ENCODE measurements at places on chromosomes 3 and 15.

- no peak for DNase-seq
Observed at GRCh38 chr3:14822134-14822533, 3.4 kb downstream of the FGD5 start.

DNA sequence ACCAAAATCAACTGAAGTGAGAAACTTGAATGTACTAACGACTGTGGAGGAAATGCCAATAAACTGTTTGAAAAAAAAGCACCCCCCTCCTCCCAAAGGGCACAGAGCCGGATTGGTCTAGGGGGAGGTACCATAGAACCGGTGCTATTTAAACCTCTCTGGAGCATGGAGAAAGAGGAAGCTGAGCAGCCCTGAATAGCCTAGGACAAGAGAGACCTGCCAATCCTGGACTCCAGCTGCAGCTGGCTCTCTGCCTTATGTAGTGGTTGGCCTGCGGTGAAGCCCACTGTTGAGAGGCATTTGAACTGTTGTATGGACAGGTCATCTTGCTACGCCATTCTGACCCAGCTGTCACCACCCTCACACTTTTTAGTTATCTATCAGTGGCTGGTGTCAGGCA is 1.5 kb upstream of the SH3GL3 start:
- DNase-seq: no peak

GRCh38 chr3:127637546-127637945 is 8.6 kb downstream of the PODXL2 start:
- DNase-seq: no peak

GRCh38 chr15:43268111-43269105 is 1.7 kb upstream of the TGM5 start:
- no peak for DNase-seq

DNA sequence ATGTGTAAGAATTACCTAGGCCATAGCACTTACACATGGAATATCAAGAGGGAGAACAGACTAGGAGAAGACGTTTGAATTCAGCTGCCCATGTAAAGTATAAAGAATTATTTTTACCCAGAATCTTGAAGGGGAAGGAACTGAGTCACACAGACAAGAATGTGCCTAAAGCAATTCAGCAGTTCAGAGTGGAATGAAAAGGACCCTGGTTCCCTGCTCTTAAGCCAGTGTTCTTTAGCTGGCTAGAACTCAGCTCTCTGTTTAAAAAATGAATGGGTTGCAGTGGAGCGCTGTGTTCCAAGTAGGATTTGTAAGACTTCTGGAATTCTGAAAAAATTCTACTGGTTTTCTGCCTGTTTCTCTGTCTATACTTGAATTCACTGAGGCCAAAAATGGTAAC is 440.2 kb downstream of the LPP start:
- no peak for DNase-seq

DNA sequence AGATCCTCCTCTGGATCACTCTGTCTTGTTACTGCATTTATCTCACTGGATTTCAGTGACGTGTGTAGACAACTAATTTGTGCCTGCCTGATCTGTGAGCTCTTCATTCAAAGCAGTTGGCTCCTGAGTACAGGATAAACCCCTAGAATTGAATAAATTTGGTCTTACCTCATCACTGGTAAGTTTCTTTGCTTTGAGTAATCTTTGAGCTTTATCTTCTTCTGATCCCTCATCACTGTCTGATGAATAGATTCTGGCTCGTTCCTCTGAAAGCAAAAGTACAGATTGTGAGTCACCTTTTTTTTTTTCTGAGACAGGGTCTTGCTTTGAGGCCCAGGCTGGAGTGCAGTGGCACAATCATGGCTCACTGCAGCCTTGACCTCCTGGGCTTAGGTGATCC is 24.5 kb downstream of the LEO1 start:
- DNase-seq: no peak

- DNase-seq: no peak
Observed at GRCh38 chr3:10950476-10951294, 41.9 kb upstream of the SLC6A1 start.

DNA sequence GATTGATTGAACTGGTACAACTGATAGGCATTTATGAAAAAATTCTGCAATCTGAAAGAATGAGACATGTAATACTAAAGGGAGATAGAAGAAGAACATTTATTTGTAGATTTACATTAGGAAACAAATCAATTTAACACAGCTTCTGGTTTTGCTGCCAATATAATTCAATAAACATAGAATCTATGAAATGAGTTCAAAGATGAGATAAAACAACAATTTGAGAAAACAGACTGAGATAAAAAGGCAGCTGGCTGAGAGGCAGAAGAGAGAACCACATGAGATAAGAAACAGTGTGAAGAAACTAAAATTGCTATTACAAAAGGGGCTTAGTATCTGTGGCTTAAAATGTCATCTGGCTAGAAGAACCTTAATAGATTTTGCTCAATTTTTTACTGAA is 176.6 kb downstream of the PYDC2 start:
- DNase-seq: no peak

DNA sequence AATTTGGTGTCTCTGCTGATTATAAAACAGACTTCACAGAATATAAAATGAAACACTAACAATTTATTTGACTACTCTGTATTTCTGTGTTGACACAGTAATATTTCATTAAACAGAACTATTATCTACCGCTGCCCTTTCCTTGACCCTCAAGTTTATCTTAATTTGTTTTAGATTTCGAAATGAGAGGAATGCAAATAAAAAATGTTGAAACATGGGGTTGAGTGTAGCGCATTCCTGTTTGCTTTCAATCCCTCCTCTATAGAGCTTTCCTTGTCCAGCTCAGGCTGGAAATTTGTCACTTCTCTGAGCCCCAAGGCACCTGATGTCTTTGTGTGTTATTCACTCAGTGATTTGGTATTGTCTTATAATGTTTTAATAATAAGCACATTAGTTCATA is 550.2 kb downstream of the ZBBX start:
- no peak for DNase-seq

- no peak for DNase-seq
Observed at GRCh38 chr15:43165801-43166325, 19.3 kb upstream of the CCNDBP1 start.

- DNase-seq: no peak
Observed at GRCh38 chr3:187979564-187979963, 174.4 kb upstream of the LPP start.

GRCh38 chr15:89075846-89076245 is 12.4 kb upstream of the ABHD2 start:
- DNase-seq: no peak

- no peak for DNase-seq
Observed at GRCh38 chr3:45031531-45031930, 5.4 kb downstream of the CLEC3B start.

GRCh38 chr3:123621186-123621849 is 36.5 kb upstream of the HACD2 start:
- no peak for DNase-seq

- DNase-seq: no peak
Observed at GRCh38 chr3:149792452-149793270, at the start of gene ANKUB1. Gene ANKUB1 (minus strand): TSS chr3:149792554. CDS start chr3:149792366, 188 bp downstream.

GRCh38 chr3:8727605-8728512 is 5.7 kb upstream of the CAV3 start:
- no peak for DNase-seq

GRCh38 chr3:122555275-122556071 is 8.6 kb downstream of the PARP9 start:
- no peak for DNase-seq

- DNase-seq: no peak
Observed at GRCh38 chr3:125428216-125428830, 53.2 kb upstream of the ZNF148 start.

- DNase-seq: no peak
Observed at GRCh38 chr15:43776101-43776717, 557 bp downstream of the ELL3 start.

DNA sequence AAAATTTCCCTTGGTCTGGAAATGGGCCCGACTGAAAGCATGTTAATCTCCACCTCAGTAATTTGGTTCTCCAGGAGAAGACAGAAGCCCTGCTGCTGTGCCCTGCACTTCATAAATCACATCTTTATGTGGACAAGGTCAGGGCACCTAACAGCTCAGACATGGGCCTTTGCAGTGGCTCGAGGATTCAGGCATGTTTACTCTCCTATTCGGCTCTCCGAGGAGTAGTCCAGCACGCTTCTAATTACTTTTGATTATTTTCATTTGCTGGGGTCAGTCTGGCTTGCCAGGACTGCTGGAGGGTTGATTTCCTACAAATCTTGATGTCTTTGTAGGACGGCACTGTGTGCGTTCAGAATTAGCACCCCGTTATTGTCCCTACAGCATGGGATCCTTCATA is 511.2 kb downstream of the MECOM start:
- DNase-seq: no peak
